ENCODE measurements at places on chromosomes 13 and 19.

DNA sequence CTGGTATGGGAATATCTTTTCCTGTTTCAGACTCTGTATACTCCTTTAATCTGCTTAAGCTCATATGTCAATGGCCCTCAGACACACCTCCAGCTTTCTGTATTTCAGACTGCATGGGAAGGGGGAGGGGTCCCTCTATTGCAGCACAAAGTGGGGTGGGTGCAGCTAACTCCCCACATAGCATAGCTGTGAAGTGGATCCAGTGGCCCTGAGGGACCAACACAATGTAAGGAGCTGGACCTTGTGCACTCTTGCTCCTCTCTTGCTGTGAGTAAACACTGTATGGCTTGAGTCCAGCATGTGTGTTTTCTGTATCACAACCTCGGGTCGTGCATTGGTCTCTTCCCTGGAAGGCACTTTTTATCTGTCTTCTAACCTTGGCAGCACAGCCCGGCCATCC lies 669.9 kb downstream of the PCDH9 start:
- DNase-seq, result no peak

DNA sequence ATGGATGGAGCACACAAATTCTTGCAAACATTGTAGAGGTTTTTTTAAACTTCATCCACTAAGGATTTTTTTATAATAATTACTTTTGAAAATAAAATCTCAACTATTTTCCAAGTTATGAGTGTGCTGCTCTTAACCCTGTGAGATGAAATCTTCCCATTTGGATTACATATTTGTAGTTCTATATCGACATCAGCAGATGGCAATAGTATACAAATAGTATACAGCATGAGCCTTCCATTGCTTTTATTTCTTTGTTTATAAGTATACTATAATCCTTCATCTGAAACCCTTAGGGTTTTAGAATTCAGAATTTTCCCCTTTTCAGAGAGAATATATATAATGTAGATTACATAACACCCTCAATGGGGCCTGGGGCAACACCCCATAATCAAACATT lies 70.5 kb downstream of the GJA3 start:
- peak; percentile 18 for DNase-seq

- DNase-seq, result no peak
Observed at GRCh38 chr19:30360376-30361106, 11.6 kb upstream of the ZNF536 start.

- no peak for DNase-seq
Observed at GRCh38 chr13:25927932-25928331, 123.9 kb downstream of the SHISA2 start.

DNA sequence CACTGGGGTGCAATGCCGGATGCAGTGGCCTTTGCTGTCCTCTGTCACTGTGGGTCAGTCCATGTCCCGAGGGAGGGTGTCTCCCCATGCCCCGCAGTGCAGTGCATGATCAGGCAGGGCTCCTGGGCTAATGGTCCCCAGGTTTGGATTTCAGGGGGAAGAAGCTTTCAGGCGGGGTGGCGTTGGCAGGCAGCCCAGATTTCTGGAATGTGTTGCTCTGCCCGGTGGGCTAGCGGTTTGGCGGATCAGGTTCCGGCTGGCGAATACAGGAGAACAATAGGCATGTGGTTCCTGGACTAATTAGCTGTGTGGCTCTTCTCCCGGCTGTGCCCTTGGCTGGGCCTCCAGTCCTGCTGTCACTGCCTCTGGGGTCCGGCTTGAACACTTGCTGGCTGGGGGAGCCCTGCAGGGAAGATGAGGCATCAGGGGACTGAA lies 141.3 kb downstream of the FGF9 start:
- DNase-seq, result no peak

DNA sequence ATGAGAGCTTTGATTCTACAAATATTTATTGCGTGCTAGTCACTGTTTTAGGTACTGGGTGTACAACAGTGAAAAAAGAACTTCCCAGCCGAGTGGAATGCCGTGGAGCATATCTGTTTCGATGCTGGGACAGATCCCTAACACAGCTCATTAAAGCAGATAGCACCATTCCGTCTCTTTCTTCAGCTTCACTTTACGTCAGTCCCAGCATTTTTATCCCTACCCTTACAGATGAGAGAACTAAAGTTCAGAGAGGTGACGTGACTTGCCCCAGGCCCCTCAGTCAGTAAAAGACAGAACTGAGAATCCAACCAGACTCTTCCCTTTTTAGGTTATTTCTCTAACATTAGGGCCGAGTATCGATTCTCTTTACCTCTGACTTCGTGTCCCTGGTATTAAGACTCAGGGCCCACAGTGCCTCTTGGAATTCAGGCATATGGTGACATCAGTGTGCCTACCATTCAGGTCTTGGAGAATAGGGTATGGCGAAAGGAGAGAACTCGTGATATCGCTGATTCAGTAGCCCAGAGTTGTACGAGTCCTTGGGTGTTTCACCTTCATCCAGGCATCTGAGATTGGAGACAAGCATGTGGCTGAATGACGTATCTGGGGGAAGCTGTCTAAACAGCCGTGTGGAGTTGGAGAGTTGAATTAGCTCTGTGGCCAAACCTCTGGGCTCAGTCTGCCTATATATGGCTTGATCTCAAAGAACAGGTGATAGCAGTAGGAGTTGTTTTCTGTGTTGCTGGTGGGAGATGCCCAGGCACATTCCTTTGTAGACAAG lies 27.1 kb downstream of the ACTN4 start:
- no peak for DNase-seq

DNA sequence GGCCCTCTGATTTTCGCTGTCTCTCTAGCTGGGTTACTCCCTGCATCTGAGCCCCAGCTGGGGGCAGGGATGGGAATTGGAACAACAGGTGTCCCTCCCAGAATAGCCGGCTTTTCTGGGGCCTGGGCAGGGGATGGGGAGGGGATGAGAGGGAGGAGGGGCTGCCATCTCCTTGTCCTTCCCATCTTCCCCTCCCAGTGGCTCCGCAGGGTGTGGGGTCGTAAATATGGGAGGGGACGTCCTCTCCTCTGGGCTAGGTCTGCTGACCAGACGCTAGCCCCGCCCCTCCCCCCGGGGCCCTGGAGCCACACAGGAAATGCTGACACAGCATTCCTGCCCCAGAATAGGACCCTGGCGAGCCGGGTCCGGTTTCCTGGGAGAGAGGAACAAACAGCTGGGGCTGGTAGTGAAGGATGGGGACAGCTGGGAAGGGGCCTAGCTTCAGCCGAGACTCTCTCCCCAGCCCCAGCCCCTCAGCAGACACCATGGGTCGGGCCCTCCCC lies 1.1 kb downstream of the RYR1 start:
- DNase-seq, result no peak

- no peak for DNase-seq
Observed at GRCh38 chr13:71290963-71291841, 575.8 kb downstream of the DACH1 start.

DNA sequence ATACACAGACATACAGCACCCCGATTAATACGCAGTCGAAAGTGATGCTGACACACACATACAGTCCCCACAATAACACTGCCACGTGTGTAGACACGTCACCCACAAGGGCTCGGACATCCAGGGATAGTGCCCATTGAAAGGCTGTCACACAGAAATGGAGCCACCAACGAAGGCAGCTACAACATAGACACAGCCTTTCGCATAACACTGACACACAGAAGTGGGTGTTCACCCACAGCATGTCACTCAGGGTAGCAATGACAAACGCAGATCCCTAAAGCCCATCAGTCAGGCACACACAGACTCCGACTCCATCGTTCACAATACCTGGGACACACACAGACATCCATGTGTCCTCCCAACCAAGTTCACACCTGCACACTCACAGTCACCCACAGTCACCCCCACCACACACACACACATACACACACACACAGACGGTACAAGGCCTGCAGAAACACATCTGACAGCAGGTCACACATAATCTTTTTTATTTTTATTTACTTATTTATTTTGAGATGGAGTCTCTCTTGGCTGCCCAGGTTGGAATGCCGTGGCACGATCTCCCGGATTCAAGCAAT lies 10.4 kb upstream of the NANOS3 start:
- no peak for DNase-seq

DNA sequence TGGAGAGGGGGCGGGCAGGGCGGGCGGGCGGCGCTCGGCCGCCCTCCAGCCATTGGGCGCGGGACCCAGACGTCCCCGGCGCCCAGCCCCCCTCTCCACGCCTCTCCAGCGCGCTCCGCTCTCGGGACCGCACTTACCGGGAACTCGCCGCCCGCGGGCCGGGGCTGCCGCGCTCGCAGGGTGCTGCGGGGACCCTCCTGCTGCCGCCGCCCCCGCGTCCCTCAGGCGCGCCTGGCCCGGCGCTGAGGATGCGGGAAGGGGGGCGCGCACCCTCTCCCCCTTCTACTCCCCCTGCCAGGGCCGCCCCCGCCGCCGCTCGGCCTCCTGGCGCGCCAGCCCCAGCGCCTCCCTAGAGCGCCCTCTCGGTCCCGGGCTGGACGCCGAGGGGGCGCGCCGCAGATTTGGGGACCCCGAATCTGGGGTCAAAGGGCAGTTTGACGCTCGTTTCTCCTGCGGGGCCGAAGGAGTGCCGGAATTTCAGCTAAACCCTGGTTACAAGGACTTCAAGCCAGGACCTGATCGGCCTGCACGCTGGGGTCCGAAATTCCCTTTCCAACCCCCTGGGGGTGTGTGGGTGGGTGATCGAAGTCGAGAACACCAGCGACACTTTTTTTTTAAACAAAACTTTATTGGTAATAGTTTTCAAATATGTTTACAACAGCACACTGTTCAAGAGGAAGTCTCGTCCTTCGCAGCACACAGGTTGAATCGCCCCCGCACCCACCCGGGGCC lies 696 bp upstream of the SAMD1 start:
- DNase-seq, result peak; percentile 85

DNA sequence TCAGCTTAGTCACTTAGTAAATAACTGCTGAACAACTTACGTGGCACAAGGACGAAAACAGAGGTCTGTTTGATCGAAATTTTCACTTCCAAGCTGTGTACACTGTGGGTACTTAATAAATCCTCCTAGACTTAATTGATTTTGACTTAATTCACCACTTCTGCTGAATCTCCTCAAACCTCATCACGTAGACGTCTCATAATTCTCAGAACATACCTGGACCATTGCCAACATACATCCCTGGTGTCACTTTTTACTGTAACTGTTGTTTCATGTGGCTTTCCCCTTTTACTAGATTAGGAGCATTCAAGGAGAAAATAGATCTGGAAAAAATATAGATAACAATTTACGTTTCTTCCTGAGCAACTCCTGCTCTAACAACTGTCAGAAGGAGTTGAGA lies 105.0 kb downstream of the MBNL2 start:
- no peak for DNase-seq

DNA sequence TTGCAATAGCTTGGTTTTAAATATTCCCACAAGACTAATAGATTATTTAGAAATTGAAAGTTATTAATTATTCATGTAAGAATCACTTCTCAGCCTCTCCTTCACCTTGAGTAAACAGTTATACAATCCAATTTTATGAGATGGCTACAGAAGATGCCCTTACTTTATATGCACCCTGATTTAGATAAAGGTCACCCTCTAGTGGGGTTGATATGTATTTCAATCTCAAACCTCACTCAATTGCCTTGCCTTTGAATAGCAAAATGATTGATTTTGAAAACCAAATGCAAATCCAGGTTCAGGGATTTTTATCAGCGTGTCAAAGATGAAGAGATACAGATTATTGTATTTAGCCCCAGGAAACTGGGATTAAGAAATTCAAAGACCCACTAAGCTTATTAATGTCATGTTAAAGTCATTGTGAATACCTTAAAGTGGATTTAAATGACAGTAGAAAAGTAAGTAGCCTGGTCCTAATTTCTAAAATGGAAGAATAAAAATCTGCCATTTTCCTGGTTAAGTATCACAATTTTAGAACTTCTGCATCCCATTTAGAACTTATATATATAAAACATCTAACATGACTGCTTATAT lies 305.1 kb downstream of the ITGBL1 start:
- DNase-seq, result peak; percentile 2

DNA sequence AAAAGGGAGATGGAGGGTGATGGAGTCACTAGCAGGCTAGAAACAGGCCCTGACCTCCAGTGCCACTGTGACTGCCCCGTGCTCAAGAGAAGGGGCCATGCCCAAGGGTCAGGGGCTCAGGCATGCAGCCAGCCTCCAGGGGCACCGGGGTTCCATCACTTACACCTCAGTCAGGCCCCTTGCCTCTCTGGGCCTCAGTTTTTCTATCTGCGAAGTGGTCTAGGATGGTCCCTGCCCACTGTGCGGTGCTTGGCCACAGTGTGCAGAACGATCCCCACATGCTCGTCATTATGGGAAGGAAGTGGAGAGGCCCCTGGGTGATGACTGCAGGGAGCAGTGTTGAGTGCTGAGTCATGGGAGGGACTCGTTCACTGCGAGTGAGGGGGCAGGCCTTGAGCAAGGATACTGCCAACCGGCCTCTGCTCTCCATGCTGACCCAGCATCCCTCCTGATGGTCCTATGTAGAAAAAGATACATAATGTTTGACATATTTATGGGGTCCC lies 23.1 kb downstream of the TMED1 start:
- no peak for DNase-seq

DNA sequence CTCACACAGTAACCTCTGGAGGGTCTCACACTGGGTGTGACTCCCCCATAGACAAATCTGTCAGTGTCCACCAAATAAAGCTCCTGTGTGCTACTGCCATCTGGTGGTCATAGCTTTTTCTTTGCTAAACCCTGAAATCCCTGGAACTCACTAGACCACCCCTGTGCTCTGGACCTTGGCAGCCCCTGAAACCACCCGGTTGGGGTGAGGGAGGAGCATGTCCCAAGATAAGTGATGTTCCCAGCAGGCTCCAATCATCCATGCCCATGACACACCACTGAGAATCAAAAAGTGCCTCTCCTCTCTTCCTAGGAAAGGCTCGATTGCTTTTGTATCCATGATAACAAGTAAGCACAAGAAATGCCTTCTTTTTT lies 6.5 kb upstream of the HSD17B14 start:
- DNase-seq, result peak; percentile 47

GRCh38 chr19:6531956-6532243 lies 1.1 kb downstream of the TNFSF9 start:
- no peak for DNase-seq

DNA sequence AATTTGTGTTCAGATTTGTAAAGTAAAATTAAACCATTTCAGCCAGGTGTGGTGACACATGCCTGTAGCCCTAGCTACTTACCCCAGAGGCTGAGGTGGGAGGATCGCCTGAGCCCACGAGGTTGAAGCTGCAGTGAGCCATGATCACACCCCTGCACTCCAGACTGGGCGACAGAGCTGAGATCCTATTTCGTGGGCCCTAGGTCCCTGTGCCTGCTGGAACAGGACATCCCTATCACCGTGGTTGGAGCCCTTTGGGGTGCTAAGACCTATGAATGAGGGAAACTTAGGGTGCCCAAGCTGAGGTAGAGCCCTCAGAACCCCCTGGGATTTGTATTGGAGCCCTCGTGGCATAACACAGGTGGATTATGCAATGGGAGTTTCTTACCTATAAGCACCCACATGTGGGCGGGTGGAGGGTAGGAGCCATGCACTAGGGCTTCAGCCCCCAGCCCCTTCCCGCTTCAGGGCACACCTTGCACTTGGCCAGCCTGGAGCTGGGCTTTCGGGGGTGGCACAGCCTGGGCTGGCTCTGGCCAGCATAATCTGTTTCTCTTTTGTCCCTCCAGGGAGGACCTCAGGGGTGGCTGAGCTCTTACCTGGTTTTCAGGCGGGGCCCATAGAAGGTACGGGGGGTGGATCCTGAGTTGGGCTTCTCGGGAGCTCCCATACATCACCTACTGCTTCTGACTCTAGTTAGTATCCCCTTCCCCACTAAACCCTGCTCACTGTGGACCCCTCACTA lies 7.2 kb upstream of the USF2 start:
- DNase-seq, result no peak

GRCh38 chr13:48443442-48444208 lies 30.7 kb upstream of the LPAR6 start:
- no peak for DNase-seq
